ENCODE measurements at places on chromosomes 7 and 10. TPM values are rescaled to one million over a fixed set of nuclear protein-coding genes. Genes with fewer than 3 reads are reported as not detected.

CNNM1 gene
- total RNA-seq: 0.66 TPM

SPDYE8 gene
- not detected for total RNA-seq

C10orf71 gene
- not detected for total RNA-seq

MICALL2 gene
- 60.1 TPM for total RNA-seq

ADCY1 gene
- total RNA-seq: 0.51 TPM

MAD1L1 gene
- total RNA-seq: 31.8 TPM

GPR15LG gene
- total RNA-seq: not detected

MRLN gene
- total RNA-seq: not detected

SPDYE1 gene
- total RNA-seq: under 0.01 TPM

WEE2 gene
- not detected for total RNA-seq

MYH16 gene
- not detected for total RNA-seq

Measured in fibroblast of lung (primary cell).